ENCODE measurements at places on chromosomes 5 and 9. TPM values are rescaled to one million over a fixed set of nuclear protein-coding genes. Genes with fewer than 3 reads are reported as not detected.

GRCh38 chr5:58710871-58711270 lies 128.0 kb downstream of the RAB3C start:
- DNase-seq, result no peak

GRCh38 chr5:56314529-56314928 lies 81.4 kb upstream of the ANKRD55 start:
- no peak for DNase-seq

DNA sequence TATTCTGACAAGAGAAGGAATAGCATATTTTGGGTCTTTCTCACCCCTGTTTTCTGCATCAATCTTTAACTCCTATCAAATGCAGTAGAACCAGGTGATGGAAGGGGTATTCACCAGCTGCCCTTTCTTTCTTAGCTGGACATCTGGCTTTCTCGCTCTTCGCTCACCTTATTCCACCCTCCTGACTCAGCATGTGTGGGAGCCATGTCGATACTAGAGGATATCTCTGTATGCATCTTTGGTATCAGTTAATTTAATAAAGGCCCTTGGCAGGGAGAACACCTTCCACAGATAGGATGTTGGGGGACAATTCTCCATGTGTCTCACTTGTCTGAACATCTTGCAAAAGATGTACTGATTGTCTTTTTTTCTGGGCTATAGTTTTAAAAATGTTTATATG lies 71.5 kb downstream of the ZNF474 start:
- DNase-seq, result no peak

- DNase-seq, result no peak
Measured at GRCh38 chr5:82031220-82032119, 59.6 kb downstream of the ATG10 start.

DNA sequence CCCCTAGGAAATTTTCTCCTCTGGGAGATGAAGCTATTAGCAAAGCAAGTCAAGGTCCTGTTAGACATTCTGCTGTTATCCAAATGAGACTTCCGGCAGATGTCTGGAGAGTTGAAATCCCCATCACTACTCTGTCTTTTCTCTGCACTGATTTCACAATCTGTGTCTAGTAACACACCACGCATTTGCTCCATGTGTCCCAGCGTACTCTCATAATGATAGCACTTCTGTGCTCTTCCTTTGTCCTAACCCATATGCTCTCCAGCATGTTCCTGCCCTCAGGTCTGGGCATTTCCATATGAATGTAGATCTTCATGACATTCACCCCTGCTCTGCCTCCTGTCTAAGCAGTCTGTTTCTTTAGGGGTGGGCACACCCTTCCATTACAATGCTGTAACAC lies 1949.0 kb upstream of the WWC1 start:
- DNase-seq, result no peak

GABRA6 gene
- total RNA-seq, result not detected

DNAJB5 gene
- 20.8 TPM for total RNA-seq
